A549 treated with ZK216348 at 1 μM for 4 hours (cell line): ENCODE measurements at places on chromosomes 7 and 10. TPM values are rescaled to one million over a fixed set of nuclear protein-coding genes. Genes with fewer than 3 reads are reported as not detected.

Gene FAM171A1
- 21.7 to 25.6 TPM (median 23.9 TPM) in 5 replicates for total RNA-seq

Gene SYCE1
- not detected in 5 replicates for total RNA-seq

Gene GPAM
- total RNA-seq: 4.3 to 7.2 TPM (median 6.6 TPM) in 5 replicates

Gene ITGB8
- total RNA-seq: 0.68 to 1.5 TPM (median 0.89 TPM) in 5 replicates

Gene NUTM2D
- 0.73 to 1.7 TPM (median 1.3 TPM) in 5 replicates for total RNA-seq

Gene RBM20
- total RNA-seq: 1.6 to 2.7 TPM (median 2.4 TPM) in 5 replicates

Gene H2AZ2
- total RNA-seq: 228 to 269 TPM (median 252 TPM) in 5 replicates

Gene TYW1B
- 2.4 to 3.0 TPM (median 2.6 TPM) in 5 replicates for total RNA-seq

Gene TAS2R4
- 0.11 to 0.20 TPM (median 0.18 TPM) in 5 replicates for total RNA-seq

Gene MKX
- not detected in 5 replicates for total RNA-seq

Gene SPDYE3
- total RNA-seq: not detected in 5 replicates

Gene TPST1
- total RNA-seq: 6.1 to 8.8 TPM (median 7.4 TPM) in 5 replicates

Gene BZW2
- 87.0 to 104 TPM (median 93.2 TPM) in 5 replicates for total RNA-seq

Gene PRSS37
- total RNA-seq: not detected in 5 replicates

Gene MYPN
- 2.3 to 3.8 TPM (median 2.7 TPM) in 5 replicates for total RNA-seq

Gene ZNF138
- 2.6 to 3.9 TPM (median 2.8 TPM) in 5 replicates for total RNA-seq

Gene ATP6V0A4
- 0.09 to 0.34 TPM (median 0.28 TPM) in 5 replicates for total RNA-seq

Gene SEMA3C
- 54.0 to 82.3 TPM (median 63.0 TPM) in 5 replicates for total RNA-seq

Gene TMEM196
- total RNA-seq: not detected in 5 replicates

Gene MOGAT3
- total RNA-seq: not detected in 5 replicates

Gene HMX3
- total RNA-seq: 0.14 TPM in 1 of 5 replicates, not detected in the others

Gene ELN
- total RNA-seq: 0.08 to 0.13 TPM (median 0.12 TPM) in 5 replicates

Gene CCDC146
- 0.46 to 0.80 TPM (median 0.73 TPM) in 5 replicates for total RNA-seq
